Cerebellum (tissue), 4 donors: ENCODE measurements at places on chromosomes 13 and 19. TPM values are rescaled to one million over a fixed set of nuclear protein-coding genes. Genes with fewer than 3 reads are reported as not detected.

LSM7 gene
- total RNA-seq = 54.5 TPM

AMER2 gene
- total RNA-seq = 113 TPM

HCN2 gene
- 7.3 TPM for total RNA-seq

FAM216B gene
- 2.9 TPM for total RNA-seq

NLRP4 gene
- not detected for total RNA-seq
